ENCODE measurements at places on chromosomes 1 and 21.

DNA sequence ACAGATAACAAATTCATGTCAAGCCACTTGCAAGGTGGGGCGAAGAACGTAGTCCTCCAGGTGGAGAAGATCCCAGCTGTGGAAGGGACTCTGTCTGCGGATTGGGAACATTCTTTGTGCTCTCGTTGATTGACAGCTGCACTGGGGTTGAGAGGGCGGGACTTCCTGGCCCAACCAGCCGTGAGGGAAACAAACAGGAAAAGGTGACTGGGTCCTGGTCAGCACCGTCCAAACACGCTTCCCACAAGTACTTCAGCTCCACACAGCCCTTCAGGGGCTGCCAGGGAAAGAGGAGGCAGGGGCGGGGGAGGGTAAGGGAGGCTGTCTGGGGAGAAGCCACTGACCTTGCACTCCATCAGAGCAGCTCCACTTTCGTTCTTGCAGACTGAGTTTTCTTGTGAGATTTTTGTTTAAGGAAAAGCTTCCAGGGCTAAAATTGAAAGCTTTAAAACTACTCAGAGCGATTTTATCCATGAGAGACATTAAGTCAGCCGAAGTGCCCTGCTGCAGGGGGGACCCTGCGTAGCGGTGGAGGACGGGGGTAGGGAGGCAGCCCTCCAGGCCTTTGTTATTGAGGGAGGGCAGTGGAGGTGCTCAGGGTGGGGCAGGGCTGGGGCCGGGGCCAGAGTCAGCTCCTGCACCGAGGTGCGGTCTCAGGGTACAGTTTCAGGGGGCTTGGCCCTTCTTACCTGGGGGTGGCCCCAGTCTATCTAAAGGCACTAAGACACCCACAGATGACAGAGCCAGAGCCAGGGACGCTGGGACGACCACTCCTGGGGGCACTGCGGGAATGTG is 21.6 kb upstream of the STUM start:
- no peaks in the 10 kb centered on the region for H3K27me3 ChIP-seq
- peak; percentile 78 for DNase-seq
- no peaks in the 10 kb centered on the region for H3K36me3 ChIP-seq
- H3K4me1 ChIP-seq, result peaks cover 4% of the 10 kb centered on the region

DNA sequence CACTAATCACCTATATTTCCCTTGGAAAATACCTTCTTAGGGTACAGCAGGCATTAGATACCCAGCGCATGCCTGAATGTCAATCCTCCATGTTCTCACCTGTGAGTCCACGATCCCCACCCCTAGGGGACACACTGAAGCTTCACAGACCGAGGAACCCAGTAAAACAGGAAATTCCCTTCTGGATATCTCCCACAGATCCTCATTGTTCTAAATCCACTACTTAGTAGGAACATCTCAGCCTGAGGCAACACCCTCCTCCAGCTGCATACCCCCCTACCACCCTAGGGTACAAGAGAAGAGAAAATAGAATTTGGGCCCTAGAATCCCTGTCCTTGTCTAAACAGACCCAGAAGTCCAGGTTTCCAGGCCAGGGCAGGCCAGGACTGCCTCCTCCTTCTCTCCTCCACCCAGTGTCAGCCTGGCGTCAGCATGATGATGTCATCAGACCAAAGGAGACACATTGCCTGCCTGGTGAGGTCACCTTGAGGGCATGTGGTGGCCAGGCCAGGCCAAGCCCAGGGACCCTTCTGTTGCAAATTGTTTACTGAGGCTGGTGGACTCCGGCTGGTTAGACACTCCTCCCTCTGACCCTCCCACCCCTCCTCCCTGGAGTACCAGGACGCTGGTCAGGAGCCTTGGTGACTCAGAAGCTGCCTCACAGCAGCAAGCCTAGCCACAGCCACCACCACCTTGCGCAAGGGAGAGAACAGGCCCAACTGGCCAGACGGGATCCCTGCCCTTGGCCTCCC is 6.2 kb downstream of the NECTIN4 start:
- no peak overlapping the region for H3K4me3 ChIP-seq
- no peak for DNase-seq
- no peaks in the 10 kb centered on the region for H3K27me3 ChIP-seq
- H3K36me3 ChIP-seq, result no peaks in the 10 kb centered on the region
- no peaks in the 10 kb centered on the region for H3K4me1 ChIP-seq

GRCh38 chr21:33029385-33029921 is 3.7 kb downstream of the OLIG2 start:
- H3K36me3 ChIP-seq, result no peaks in the 10 kb centered on the region
- H3K27me3 ChIP-seq, result peaks cover 43% of the 10 kb centered on the region
- no peaks in the 10 kb centered on the region for H3K4me1 ChIP-seq
- no peak for DNase-seq

- no peaks in the 10 kb centered on the region for H3K36me3 ChIP-seq
- no peak for DNase-seq
- H3K4me1 ChIP-seq, result no peaks in the 10 kb centered on the region
- H3K27ac ChIP-seq, result no peak overlapping the region
- peaks cover 95% of the 10 kb centered on the region for H3K27me3 ChIP-seq
These were observed 67.0 kb upstream of the KLHDC7A start for GRCh38 chr1:18413541-18414305.
